ENCODE measurements at places on chromosomes 11 and 22.

- DNase-seq: no peak
Observed at GRCh38 chr11:97732011-97732632, 1288.6 kb upstream of the CNTN5 start.

DNA sequence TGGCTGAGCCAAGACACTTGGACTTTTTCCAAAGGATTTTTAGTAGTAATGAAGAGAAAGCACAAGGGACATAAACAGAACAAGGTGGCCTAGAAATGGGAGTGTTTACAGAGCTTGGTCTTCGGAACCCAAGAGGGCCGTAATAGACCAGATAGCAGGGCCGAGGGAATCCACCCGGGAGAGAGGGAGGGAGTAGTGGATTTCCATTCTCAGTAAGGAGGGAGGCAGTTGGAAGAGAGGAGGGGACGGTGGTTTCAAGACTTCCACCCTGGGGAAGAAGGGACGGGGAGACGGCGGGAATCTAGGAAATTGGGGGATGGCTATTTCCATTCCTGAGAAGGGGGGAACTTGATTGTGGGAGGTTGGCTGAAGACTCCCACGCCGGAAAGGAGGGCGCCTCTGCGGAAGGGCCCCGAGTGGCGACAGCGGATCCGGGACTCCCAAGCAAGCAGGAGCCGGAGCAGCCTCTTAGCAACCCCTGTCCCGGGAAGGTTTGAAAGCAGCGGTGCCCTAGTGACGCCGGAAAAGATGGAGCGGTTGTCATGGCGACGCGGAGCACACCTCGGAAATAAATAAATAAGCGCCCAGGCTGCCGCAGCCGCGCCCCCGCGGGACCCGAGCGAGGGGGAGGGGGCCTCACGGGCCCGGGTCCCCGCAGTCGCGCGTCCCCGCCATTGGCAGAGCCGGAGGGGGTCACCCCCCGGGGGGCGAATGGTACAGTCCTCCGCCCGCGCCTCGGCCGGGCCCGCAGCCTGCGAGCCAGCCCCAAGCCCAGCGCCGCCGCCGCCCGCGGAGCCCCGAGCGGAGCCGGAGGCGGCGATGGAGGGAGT is 31.6 kb downstream of the EIF3F start:
- DNase-seq: peak; percentile 83

DNA sequence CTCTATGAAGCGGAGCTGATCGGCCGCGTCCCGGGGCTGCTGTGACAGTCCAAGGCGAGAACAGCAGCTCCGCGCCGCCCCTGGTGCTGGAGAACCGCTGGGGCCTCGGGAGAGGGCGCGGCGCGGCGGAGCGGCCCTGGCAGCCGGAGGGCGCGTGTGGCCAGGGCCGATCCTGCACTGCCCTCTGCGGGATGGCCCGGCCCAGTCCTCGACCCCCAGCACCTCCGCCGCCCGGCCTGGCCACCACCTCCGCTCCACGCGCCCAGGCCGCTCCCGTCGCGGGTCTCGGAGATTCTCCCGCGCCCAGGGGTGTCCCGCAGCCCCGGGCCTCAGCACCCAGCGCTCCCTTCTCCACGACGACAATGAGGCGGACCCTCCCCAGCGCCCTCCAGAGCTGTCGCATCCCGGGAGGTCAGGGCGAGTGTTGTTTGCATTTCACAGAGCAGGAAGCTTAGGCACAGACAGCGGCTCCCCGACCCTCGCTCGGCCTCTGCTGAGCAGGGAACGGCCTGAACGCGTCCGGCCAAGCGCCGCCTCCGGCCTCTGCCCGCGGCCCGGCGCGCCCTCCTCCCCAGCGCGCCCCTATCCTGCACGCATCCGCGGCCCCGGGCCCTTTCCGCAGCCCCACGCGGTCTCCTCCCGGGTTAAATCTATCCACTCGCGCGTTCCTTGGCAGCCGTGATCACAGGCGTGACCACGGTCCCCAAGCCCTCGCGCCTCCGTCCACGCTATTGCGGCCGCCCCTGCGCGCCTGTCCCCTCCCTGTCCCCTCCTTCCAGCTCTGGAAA is 109.7 kb downstream of the WNT7B start:
- peak; percentile 64 for DNase-seq

GRCh38 chr11:63729326-63729725 is 39.2 kb downstream of the ZFTA start:
- no peak for DNase-seq

DNA sequence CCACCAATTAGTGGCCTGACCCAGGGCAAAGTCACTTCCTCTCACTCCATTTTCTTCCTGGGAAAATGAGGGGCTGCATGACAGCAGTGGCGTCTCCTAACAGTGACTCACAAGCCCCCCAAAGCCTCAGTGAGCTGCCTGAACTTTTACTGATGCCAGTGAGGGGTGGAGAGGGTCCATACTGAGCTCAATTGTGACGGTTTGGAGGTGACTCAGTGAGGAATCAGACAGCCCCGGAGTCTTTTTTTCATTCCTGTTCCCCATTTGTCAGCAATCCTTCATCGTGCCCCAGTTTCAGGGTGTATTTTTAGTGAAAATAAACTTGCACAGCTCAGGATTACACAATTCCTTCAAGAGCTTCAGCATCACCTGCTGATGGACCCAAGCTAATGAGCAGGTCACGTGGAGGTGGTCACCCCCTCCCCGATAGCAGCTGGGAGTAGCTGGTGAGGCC is 30.1 kb upstream of the RASD2 start:
- no peak for DNase-seq

DNA sequence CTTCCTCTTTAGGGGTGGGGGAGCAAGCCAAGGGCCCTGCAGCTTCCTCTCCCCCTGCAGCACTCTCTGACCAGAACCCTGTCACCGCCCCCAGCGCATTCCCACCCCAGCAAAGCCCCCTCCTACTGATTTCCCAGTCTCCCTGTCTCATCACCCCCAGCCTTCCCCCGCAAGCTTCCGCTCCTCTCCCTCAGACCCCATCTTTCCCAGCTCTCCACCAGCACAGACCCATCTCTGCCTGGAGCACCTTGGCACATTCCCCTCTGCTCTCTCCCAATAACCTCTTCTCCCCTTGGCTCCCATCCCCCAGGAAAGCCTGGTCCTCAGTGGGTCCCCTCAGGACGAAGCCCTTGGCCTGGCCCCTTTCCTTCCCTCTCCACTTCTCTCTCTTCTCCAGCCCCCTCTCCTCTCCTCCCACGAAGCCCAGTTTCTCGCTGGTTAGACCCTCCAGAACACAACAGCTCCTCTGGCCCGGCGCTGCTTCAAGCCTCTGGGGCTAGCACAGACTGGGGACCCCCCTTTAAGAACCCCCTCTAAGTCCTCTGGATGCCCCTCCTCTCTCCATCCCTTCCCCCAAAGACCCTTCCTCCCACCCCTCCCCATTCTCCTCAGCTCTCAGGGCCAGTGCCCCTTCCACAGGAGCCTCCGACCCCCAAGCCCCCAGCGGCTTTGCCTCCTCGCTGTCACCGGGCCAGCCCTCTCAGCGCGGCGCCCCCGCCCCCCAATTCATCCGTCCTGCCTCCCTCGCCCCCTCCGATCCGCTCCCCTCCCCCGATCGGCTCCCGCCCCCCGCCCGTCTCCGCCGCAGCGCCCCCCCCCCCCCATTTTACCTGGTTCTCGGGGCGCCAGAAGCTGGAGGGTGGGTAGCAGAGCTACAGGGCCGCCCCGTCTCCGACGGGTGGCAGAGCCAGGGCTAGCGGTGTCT is 594 bp downstream of the NRXN2 start:
- DNase-seq: no peak

- no peak for DNase-seq
Observed at GRCh38 chr11:61975638-61976419, 8.4 kb upstream of the FTH1 start.

Measured in tongue (tissue), 3 donors.